NCI-H187 (cell line): ENCODE measurements at places on chromosomes 13 and 19.

DNA sequence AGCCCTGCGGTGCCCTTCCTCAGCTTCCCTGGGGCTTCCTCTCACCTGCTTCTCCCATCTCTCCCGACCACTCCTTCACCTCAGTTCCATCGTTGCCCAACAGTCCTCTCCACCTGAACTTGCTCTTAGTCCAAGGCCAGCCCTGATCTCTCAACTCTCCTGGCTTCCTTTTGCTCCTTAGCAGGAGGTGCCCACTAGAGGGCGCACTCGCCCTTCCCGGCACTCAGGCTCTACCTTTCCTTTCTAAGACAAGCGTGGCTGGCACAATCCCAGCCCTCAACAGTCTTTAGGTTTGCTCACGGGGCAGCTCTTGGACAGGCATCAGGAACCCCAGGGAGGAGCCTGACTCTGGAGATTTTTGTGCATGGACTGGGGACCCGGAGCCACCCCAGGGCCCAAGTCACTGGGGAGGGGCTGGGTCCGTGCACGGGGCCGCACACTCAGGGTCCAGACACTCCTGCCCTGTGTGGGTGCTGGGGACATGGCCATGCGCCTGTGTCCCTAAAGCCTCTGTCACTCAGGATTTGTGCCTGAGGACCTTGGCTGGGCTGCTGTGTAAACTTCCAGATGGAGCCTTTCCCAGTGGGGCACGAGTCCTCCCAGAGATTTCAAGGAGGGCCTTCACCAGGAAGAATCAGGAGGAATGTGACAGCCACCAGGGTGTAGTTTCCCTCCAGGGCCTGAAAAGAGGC is 12.1 kb upstream of the CEACAM8 start:
- DNase-seq: peak; percentile 10

DNA sequence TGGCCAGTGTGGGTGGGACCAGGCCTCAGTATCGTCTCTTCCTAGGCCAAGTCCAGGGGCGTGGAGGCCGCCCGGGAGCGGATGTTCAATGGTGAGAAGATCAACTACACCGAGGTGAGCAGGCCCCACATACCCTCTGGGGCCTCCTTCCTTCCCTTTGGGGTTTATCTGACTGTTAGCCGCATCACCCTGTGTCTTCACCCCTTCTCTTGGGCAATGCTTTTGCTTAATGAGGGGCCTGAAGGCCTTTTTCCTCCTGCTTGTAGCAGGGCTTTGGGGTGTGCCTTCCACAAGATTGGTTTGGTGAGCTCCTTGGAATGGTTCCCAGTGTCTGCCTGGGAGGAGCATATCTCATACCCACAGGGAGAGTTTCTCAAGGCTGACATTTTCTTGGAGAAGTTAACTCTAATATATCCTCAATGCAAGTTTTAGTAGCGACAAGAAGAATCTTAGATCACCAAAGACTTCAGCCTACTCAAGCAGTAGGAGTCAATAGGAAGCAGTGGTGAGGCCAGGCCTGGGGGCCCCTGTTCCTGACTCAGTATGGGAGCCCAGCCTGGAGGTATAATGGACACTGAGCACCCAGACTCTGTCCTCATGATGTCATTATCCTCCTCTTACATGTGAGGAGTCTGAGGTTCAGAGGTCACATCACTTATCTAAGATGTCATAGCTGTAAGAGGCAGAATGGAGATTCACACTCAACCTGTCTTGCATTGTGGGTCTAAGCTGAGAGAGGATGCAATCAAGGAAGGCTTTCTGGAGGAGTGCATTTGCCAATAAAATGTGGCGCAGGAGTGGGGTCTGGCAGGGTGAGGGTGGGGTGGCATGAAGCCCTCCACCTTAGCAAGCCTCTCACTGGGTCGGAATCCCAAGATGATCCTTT is 2.0 kb downstream of the GPI start:
- DNase-seq: no peak

DNA sequence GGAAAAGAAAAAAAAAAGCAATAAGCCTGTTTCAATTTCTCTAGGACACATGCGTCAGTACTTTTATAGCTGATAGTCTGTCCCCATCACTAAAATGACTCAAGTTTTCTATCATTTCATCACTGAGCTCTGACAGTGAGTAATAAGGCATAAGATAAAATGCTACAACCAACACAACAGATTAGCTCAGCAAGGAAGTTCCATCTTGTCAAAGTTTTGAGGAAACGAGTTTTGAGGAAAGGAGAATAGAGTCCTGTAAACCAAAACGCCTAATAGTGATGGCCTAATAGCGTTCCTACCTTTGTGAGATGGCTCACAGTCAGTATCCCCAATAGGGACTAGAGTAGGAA is 145.1 kb downstream of the LACC1 start:
- DNase-seq: no peak

- DNase-seq: no peak
These were observed 564.2 kb upstream of the MIR17HG start for GRCh38 chr13:90783273-90783672.

- no peak for DNase-seq
These were observed 26.8 kb downstream of the PIAS4 start for GRCh38 chr19:4034048-4035017.

DNA sequence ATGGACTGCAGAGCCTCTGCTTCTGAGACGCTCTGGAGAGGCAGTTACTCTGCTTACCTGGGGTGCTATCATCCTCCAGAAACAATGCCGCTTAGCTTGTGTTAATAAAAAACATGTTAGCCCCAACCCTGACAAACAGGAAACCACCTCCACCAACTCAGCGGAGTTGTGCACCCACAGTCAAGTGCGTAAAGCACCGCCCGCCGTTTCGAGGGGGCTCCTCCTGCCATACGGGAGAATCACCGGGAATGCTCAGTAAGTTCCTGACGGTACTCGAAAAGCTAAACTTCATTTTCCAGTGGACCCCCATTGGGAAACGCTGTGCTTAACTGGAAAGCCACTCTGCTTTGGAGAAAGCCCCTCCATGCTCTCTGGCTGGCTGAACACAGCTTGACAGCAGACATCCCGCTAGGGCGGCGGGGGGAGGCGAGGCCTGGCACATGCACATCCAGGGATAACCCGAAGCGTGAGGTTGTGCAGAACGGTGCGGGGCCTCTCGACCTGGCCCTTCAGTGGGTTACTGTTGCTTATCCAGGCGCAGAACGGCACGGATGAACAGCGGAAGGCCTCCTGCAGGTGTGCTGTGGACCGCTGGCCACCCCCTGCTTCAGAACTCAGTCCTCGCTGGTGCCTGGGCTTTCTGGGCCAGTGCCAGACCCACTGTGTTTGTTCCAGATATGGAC is 17.1 kb downstream of the GAS6 start:
- DNase-seq: no peak

DNA sequence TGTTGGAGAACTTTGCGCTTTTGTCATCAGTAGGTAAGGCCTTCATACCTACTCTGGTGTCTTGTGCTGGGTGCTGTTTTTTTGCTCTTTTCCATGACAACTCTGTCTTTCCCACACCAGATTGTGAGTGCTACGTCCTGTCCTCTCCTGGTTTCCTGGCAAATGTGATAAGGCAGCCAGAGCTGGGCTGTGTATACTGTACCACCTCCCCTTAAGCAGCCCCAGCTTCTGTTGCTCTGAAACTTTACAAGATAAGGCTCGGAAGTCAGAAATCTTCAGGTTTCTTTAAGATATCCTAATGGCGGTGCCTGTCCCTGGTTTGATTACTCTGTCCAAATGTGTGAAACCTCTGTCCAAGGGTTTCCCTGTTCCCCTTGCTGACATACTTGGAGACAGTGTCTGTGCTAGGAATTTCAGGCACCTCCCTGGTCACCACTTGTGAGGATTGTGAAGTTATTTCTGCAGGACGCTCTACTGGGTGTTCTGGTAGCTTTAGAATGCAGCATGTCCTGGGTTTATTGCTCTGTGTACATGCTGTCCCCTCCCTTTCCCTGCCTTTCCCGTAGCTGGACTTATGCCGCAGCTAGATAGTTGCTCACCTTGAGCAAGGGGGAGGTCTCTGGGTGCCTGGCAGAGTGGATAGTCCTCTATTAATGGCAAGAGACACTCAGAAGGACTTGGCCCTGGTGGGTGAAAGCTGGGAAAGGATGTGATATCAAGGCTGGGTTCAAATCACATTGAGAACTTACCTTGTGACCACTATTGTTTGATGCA is 7.0 kb downstream of the ZNF749 start:
- DNase-seq: no peak

DNA sequence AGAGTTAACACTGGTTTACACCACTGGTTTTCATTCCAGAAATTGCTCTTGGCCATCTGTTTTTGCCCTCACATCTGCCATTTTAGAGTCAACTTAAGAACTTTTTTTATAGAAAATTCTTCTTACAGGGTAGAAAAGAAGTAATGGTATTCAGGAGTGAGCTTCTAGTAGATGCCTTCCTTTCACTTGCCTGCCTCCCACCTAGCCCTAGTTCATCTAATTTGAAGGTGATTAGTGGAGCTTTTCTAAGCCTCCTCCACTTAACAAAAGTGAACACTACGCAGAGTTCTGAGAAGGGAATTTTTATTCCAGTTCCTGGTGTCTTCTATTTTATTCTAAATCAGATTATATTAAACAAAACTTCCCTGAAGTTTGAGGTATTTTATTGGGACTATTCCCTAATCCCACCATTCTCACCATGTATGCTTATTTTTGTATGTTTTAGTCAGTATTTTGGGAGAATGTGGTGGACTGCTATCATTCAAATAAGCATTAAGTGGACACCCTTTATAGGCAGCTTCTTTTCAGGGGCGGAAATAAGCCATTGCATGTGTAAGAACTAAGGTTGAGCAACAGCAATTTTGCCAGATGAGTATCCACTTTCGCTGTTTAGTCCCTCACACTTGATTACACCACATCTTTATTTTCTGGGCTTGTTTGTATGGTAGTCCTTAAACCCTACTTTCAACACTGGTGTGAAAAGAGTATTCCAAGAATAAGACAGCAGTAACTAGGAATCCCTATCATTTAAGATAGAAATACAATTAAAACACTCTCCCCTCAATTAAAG is 156.9 kb downstream of the ENOX1 start:
- no peak for DNase-seq

DNA sequence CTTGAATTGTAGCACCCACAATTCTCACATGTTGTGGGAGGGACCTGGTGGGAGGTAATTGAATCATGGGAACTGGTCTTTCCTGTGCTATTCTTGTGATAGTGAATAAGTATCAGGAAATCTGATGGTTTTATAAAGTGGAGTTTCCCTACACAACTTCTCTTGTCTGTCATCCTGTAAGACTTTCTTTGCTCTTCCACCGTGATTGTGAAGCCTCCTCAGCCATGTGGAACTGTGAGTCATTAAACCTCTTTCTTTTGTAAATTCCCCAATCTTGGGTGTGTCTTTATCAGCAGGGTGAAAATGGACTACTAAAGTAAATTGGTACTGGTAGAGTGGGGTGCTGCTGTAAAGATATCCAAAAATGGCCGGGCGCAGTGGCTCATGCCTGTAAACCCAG is 215.6 kb downstream of the LIG4 start:
- DNase-seq: no peak

DNA sequence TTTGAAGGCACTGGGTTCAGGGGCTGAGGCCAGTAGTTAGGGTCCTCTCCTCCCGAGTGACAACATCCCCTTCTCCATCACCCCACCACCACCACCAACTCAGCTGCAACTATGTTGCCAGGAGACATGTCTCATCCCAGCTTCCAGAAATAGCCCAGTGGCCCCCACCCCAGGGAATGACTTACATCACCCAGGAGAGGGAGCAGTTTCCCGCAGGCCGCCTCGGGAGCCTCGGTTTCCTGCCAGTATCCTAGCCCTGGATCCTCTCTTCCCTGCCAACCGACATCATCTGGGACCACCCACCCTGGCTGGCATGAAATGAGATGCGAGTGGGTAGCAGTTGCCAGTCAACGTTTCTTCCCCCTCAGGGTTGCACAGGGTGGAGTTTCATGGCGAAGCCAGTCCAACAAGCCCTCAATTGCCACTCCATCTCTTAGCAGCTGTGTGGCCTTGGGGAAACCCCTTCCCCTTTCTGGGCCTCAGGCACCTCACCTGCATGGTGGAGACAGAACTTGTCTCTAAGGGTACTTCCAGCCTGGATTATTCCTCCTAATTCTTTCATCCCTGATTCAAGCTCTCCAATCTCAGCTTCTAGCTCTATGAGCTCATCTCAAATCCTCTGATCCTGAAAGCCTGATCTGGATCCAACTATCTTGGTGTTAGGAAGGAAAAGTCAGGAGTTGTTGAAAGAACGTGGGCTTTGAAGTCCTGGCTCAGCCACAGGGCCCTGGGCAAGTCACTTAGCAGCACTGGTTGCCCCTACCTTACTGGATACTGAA is 3.9 kb upstream of the GSK3A start:
- no peak for DNase-seq

DNA sequence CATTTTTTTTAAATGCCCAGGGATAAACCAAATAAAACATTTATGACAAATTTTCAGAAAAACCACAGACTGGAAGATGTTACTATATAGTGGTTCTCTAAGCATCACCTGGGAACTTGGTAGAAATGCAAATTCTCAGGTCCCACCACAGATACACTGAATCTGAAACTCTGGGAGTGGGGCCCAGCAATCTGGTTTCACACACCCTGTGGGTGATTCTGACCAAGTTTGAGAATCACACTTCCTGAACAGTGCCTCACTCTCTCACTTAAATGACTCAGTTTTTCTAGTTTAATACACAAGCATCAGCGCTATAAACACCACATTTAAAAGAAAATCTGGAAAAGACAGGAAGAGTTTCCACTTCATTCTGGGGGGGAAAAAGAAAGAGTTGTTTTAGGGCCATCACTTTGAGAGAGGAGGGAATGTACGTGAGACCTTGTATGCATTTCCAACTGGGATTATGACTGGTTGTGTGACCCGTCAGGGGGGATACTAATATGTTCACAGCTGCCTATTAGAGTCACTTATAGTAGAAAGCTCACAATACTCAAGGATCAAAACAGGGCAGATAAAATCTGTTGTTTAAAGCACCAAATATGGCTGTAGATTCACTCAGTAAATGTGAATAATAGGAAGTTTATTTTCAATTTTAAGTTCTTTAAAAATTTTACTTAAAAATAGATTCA is 567.7 kb downstream of the GPC6 start:
- DNase-seq: no peak

- DNase-seq: no peak
These were observed 572.6 kb upstream of the KLF12 start for GRCh38 chr13:74706801-74707200.

DNA sequence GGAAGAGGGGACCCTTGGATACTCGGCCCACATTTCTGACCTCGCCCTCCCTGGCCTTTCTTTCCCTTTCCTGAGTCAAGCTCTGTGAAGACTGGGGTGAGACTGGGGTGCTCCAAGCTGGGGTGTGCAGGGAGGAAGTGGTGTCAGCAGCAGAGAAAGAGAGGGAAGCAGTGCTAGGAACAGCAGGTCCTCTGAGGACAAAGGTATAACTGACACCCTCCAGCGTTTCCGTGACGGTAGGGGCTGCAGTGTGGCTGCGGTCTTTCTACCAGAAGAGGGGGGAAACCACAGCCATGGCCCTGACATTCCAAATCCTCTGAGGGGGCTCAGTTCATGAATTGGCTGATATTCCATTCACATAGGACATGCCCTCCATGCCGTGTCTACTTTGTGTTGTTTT is 1.1 kb downstream of the KIR3DL2 start:
- no peak for DNase-seq

GRCh38 chr19:1324806-1325567 is 39.3 kb downstream of the EFNA2 start:
- DNase-seq: no peak
